ENCODE measurements at places on chromosomes 11 and 22. TPM values are rescaled to one million over a fixed set of nuclear protein-coding genes. Genes with fewer than 3 reads are reported as not detected.

The TUBA8 gene
- total RNA-seq, result 3.7 TPM

The OR52A1 gene
- total RNA-seq, result not detected

The DGCR6L gene
- 33.0 TPM for total RNA-seq

GRCh38 chr11:16167706-16168487 is 188.4 kb downstream of the SOX6 start:
- no peak for DNase-seq

GRCh38 chr22:44807915-44808690 is 55.7 kb downstream of the ARHGAP8 start:
- DNase-seq, result no peak

DNA sequence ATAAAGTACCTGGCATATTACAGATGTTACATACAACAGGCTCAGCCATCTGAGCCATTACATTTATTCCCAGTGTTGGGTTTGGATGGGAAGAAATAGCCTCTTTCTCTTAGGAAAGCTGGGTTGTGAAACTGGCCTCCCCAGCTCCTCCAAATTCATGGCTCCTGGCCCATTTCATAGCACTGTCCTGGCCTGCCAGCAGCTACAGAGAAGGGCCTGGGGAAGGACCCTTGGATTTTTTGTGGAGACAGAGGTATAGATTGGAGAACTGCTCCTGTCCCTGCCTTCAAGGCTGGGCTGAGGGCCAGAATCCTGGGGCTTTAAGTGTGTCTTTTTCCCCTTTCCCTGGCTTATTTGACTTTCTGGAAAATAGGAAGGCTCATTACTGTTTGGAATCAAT is 18.0 kb downstream of the PKNOX2 start:
- DNase-seq, result no peak

- DNase-seq, result no peak
Measured at GRCh38 chr22:27422442-27422841, 379.1 kb downstream of the MN1 start.

- no peak for DNase-seq
Measured at GRCh38 chr11:10373340-10373739, 68.5 kb downstream of the ADM start.

DNA sequence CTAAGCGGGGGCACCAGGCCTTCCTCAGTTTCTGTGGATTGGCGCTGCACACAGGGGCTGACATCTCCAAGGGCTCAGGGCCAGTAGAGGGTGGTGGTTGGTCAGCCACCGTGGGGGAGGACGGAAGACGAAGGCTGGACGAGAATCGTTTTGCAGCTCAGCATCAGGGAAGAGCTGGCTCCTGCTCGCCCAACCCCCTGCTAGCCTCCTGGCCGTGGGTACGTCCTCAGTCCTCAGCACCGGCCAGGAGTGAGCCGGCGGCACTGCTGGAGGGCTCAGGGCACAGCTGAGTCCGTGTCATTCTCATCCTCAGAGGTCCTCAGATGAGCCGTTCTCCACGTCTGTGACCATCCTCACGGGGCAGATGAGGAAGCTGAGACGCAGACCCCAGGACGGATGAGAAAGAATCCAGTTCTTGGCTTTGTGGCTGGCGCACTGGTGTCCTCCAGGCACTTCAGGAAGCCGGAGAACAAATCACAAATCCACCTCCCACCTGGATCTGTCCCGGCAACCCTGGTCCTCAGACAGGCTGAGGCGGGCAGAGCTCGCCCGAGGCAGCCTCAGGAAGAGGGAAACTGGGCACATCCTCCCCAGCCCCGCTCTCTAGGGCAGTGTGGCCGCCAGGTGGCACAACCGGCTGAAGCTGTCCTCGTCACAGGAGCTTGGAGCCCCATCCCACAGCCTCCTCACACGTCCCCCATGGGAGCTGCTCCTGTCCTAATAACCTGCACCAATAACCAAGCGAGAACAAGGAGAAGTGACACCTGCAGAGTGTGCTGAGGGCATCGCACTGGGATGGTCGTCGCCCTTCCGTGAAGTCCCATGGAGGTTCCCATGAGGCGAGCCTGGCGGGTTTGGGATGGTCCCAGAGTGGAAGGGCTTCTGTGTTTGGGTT is 393.7 kb downstream of the BRD1 start:
- no peak for DNase-seq

GRCh38 chr11:104968355-104968855 is at the start of gene CASP4:
TSS of gene CASP4 (minus strand) at chr11:104968574. CDS start at chr11:104968525, 49 bp downstream.
- no peak for DNase-seq

DNA sequence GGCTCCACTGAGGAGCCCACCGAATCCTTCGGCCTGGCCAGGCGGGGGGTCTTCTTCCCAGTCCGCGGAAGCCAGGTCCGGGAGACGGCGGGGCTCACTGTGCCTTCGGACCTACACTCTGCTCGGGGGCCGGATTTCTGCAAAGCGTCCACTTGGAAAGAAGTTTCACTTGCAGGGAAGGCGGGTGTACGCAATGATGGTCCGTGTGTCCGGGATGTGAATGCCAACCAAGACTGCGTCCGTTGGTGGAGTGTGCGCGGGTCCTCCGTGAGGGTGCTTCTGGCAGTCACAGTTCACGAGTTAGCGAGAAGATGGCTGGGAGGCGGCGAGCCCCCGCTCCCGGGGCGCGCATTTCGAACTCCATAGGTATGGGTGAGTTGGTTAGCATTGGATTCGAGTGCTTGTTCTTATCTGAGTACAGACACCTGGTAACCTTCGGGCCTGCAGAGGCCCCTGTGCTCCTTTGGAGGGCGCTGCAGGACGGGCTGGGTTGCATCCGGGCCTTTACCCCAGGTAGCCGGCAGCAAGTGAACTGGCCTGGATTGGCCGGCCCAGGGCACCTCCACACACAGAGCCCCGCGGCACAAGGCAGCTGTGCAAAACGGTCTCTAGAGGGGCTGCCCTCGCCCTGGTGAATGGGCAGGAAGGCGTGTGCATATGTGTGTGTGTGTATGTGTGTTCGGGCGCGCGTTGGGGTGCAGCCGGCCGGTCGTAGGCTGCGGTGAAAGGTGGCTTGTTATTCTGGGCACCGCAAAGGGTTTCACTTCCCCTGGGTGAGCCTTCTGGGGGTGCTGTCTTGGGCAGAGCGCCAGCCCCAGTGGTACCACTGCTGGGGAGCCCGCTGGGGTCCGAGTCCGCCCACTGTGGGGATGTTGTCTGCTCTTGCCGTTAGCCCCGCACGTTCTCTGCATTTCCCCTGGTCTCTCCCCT is 13.3 kb upstream of the CYP2R1 start:
- peak; percentile 87 for DNase-seq

GRCh38 chr22:37326726-37327125 is 44.4 kb downstream of the CYTH4 start:
- no peak for DNase-seq

GRCh38 chr22:24995649-24996180 is 43.2 kb downstream of the KIAA1671 start:
- DNase-seq, result no peak

DNA sequence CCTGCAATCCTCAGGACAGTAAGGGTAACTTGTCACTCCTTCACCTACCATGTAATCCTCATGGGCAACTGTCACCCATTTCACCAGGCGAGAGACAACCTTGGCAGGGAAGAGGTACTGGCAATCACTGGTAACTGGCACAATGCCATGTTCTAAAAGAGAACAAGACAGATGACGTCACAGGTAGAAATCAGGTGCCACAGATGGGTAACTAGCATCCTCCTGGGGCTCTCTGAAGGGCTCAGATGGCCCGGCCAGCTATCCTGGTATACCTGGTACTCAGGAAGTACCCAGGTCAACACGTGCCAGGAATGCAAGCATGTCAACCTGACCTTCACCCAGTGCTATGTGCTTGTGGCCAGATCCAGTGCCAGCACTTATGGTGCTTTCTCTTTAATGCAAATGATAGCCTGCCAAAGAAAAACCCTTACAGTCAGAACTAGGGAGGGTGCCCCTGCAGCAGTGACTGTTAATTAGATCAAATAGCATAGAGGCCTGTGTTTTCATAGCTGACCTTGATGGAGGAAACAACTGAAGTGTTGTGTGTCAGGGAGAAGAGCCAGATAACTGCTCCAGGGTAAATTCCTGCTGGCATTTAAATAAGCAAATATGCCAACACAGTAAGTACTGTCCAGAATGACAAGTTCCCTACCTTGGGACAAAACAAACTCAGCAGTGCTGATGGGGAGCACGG is 36.2 kb downstream of the THOC5 start:
- no peak for DNase-seq

DNA sequence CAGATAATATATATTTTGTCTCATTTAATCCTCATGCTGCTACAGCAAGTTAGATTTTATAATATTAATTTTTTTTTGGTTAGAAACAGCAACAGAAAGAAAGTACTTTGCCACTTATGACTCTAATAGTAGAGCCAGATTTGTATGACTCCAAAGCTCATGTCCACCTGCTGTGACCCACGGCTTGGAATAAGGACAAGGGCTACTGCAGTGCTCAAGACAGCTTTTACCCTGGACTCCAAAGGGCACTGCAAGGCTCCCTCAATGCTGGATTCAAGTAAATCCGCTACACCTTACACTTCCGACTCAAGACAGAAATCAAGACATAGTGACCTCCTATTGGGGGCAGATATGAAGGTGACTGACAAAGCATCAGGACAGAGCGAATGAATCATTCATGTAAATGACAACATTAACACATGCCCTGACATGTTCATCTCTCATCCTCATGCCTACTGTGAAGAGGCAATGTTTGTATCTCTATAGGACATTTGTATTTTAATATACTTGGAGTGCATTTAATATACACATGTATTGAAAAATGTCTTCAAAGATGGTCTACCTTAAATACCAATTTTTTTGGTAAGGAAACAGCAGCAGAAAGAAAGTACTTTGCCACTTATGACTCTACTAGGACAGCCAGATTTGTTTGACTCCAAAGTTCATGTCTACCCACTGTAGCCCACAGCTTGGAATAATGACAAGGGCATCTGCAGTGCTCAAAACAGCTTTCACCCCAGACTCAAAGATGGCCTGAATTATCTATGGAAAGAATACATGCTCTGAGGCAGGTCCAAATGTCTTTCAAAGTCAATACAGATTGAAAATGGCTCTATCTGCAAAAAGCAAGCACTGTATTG is 375.6 kb upstream of the CCDC90B start:
- DNase-seq, result no peak

- peak; percentile 98 for DNase-seq
Measured at GRCh38 chr11:60906132-60906972, at the start of gene PRPF19. TSS of gene PRPF19 (minus strand) at chr11:60906585. CDS start at chr11:60906382, 203 bp downstream.

Data from natural killer cell (primary cell).